Gastroesophageal sphincter (tissue), 4 donors: ENCODE measurements at places on chromosomes 6 and 20. TPM values are rescaled to one million over a fixed set of nuclear protein-coding genes. Genes with fewer than 3 reads are reported as not detected.

The NHLRC1 gene
- total RNA-seq: 0.72 TPM

The KAT14 gene
- 19.9 TPM for total RNA-seq

The TRIM10 gene
- not detected for total RNA-seq

The RAET1G gene
- not detected for total RNA-seq

GRCh38 chr6:166586424-166587156, at the start of gene RAMACL:
Gene RAMACL, minus strand, starts transcription at chr6:166586678. Its CDS starts 201 bp downstream, at chr6:166586477.
- no peak for ATAC-seq
- H3K27me3 ChIP-seq: no peaks in the 10 kb centered on the region
- no peak within 1 kb of the TSS for H3K4me3 ChIP-seq
- H3K4me1 ChIP-seq: peaks cover 34% of the 10 kb centered on the region
- no peaks in the 10 kb centered on the region for H3K36me3 ChIP-seq
- H3K27ac ChIP-seq: no peak within 1 kb of the TSS

GRCh38 chr6:105803442-105803841, 282.7 kb upstream of the PRDM1 start:
- H3K4me1 ChIP-seq: peaks cover 7% of the 10 kb centered on the region
- H3K27me3 ChIP-seq: no peaks in the 10 kb centered on the region
- H3K4me3 ChIP-seq: no peak overlapping the region
- no peaks in the 10 kb centered on the region for H3K36me3 ChIP-seq
- no peak for ATAC-seq
- no peak overlapping the region for H3K27ac ChIP-seq

GRCh38 chr6:112468359-112468758, 121.2 kb downstream of the RFPL4B start:
- H3K27me3 ChIP-seq: no peaks in the 10 kb centered on the region
- H3K4me1 ChIP-seq: no peaks in the 10 kb centered on the region
- H3K36me3 ChIP-seq: no peaks in the 10 kb centered on the region
- ATAC-seq: no peak
- no peak overlapping the region for H3K27ac ChIP-seq
- H3K4me3 ChIP-seq: no peak overlapping the region

GRCh38 chr20:43842126-43843020, 72.3 kb upstream of the TOX2 start:
- no peaks in the 10 kb centered on the region for H3K36me3 ChIP-seq
- H3K4me3 ChIP-seq: no peak overlapping the region
- ATAC-seq: no peak
- H3K27ac ChIP-seq: no peak overlapping the region
- no peaks in the 10 kb centered on the region for H3K27me3 ChIP-seq

DNA sequence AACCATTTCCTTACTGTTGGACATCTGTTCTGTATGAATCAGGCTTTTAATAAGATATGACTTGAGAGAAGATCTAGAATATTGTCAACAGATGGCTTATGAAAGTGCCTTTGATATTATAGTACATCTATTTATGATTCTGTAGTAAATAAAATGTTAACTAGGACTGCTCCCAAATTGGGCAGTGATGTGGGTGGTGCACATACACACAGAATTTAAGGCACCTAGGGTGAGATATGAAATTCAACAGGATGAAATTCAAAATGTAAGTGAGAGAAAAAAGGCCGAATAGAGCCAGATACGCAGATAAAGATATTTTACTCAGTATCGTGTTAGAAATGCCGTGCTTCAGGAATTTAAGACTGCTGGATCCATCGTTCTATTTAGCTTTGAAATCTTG, 26.3 kb downstream of the FAM50B start:
- H3K4me1 ChIP-seq: no peaks in the 10 kb centered on the region
- H3K4me3 ChIP-seq: no peak overlapping the region
- H3K27me3 ChIP-seq: no peaks in the 10 kb centered on the region
- H3K36me3 ChIP-seq: no peaks in the 10 kb centered on the region
- no peak overlapping the region for H3K27ac ChIP-seq

- no peaks in the 10 kb centered on the region for H3K27me3 ChIP-seq
- H3K4me3 ChIP-seq: no peak overlapping the region
- ATAC-seq: no peak
- H3K36me3 ChIP-seq: peaks cover 12% of the 10 kb centered on the region
Observed at GRCh38 chr6:143329323-143329722, 121.2 kb downstream of the ADAT2 start.

DNA sequence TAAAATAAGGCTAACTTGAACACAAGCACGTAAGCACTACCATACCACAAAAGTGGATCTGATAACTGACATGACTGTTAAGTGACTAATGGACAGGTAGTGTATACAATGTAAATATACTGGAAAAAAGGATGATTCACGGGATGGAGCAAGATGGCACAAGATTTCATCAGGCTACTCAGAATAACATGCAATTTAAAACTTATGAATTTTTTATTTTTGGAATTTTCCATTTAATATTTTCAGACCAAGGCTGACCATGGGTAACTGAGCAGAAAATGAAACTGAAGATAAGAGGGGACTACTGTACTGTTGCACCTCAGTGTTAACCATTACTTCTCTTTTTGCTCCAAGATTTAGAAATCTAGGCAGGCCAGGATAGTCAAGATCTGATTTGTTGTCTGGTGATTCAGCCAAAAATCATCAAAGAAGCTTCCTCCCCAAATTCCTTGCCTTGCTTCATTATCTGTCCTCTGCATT, 45.4 kb downstream of the TPBG start:
- no peak overlapping the region for H3K4me3 ChIP-seq
- ATAC-seq: no peak
- no peak overlapping the region for H3K27ac ChIP-seq
- H3K4me1 ChIP-seq: no peaks in the 10 kb centered on the region

DNA sequence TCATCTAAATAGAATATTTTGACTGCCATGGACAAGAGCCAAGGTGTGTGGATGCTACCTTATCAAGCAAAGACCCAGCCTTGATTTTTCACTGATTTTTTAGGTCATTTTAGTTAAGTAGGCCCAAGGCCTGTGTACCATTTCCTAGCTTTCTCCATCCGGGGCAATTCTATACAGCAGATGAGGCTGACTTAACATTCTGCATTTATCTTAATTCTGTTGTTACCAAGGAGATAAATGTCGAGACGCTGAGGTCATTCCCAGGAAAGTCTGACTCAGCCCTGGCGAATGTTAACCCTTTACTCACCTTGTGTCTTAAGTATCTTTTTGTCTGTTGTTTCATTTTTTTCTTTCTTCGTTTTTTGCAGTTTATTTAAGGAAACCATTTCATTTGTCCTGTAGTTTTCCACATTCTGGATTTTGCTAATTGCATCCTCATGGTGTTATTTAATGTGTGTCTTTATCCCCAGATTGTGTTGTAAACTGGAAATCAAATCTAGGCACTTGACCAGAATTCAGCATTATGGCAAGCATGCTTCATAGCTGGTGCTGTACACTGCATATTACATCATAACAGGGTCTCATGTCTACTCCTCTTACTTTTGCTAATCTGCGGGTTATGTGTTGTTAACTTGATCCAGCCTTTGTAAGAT, 277.0 kb downstream of the CDKAL1 start:
- no peaks in the 10 kb centered on the region for H3K27me3 ChIP-seq
- no peak overlapping the region for H3K27ac ChIP-seq
- H3K36me3 ChIP-seq: no peaks in the 10 kb centered on the region
- no peak for ATAC-seq
- no peaks in the 10 kb centered on the region for H3K4me1 ChIP-seq

GRCh38 chr6:15986027-15986629, 142.8 kb upstream of the MYLIP start:
- no peaks in the 10 kb centered on the region for H3K36me3 ChIP-seq
- peaks cover 7% of the 10 kb centered on the region for H3K27me3 ChIP-seq
- no peaks in the 10 kb centered on the region for H3K4me1 ChIP-seq
- ATAC-seq: no peak
- no peak overlapping the region for H3K4me3 ChIP-seq
- no peak overlapping the region for H3K27ac ChIP-seq

GRCh38 chr6:10071631-10072220, 343.1 kb downstream of the TFAP2A start:
- H3K4me3 ChIP-seq: no peak overlapping the region
- no peaks in the 10 kb centered on the region for H3K27me3 ChIP-seq
- no peaks in the 10 kb centered on the region for H3K36me3 ChIP-seq
- H3K27ac ChIP-seq: no peak overlapping the region
- no peaks in the 10 kb centered on the region for H3K4me1 ChIP-seq

DNA sequence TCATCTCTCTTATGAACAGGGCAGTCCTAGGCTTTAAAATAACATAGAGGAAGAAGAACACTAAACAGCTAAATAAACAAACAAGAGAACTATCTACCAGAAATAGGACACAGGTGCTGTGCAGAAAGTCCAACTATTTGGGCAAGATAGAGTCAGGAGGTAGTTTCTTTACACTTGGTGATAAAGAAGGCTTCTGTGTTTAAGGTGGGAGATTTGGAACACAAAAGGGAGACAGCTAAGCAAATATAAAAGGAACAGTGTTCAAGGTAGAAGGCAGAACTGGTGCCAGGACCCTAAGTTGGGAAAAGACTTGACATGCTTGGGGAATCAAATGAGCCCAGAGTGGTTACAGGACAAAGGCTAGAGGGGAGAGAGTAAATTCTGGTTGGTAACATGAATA, 110.5 kb downstream of the MANEA start:
- no peak overlapping the region for H3K27ac ChIP-seq
- no peaks in the 10 kb centered on the region for H3K27me3 ChIP-seq
- no peaks in the 10 kb centered on the region for H3K36me3 ChIP-seq

DNA sequence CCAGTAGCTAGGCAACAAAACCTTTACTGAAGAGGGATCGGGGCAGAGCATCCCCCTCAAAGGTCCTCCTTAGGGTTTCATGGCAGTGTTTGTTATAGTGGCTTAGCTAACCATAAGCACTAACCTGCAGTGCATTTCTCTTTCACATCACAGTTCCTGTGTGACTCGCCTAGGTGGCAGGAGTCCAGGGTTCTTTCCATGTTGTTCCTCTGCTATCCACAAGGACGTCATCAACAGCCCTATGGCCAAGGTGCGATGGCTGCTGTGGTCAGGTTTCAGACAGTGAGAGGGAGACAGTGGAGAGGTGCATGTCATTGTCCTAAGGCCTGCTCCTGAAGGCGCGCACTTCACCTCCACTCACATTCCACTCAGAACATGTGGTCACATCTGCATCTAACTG, 38.8 kb upstream of the FOXA2 start:
- no peak overlapping the region for H3K4me3 ChIP-seq
- H3K4me1 ChIP-seq: no peaks in the 10 kb centered on the region
- H3K27me3 ChIP-seq: peaks cover 37% of the 10 kb centered on the region
- H3K36me3 ChIP-seq: no peaks in the 10 kb centered on the region
- ATAC-seq: no peak

- H3K27ac ChIP-seq: no peak overlapping the region
- no peaks in the 10 kb centered on the region for H3K4me1 ChIP-seq
- no peaks in the 10 kb centered on the region for H3K27me3 ChIP-seq
- ATAC-seq: no peak
- no peak overlapping the region for H3K4me3 ChIP-seq
- no peaks in the 10 kb centered on the region for H3K36me3 ChIP-seq
Observed at GRCh38 chr6:79385893-79386292, 151.3 kb downstream of the LCA5 start.
